Effector memory CD8-positive, alpha-beta T cell (primary cell): ENCODE measurements at places on chromosomes 3 and 15.

DNA sequence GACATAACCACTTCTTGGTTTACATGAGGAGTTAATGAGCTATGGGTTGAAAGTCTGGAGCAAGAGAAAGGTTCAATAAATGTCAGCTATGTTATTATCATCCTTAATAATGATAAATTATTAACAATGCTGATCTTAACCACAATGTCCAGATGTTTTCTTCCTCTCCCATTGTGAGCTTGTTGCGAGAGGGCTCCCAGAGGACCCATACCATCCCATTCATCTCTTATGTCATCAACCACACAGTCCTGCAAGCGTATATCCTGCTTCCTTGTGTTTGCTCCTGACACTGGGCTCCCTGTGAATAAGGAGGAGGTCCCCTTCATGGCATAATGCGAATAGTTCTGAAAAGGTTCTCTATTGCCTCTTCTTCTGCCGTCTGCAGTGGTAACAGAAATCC is 266.8 kb downstream of the TLE3 start:
- no peak overlapping the region for H3K4me3 ChIP-seq
- no peaks in the 10 kb centered on the region for H3K27me3 ChIP-seq
- DNase-seq, result no peak
- H3K27ac ChIP-seq, result no peak overlapping the region
- peaks cover 3% of the 10 kb centered on the region for H3K36me3 ChIP-seq

DNA sequence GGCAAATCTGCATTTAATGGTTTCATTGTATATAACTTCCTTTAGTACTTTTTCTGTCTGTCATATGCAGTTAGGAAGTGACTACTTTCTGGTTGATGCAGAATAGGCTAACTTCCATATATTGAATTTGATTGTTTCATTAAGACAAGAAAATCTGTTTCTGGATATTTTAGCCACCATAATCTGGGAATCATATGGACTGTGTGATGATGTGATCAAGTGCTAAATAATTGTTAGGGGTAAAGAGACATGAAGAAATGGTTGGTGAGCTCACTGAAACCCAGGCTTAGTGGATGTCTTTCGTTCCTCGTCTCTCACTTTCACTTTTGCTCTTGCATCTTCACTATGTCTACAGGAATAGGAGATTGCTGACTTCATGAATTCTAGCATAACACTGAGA is 3.5 kb upstream of the MNS1 start:
- peaks cover 18% of the 10 kb centered on the region for H3K4me1 ChIP-seq
- peak overlapping the region; percentile 71 for H3K27ac ChIP-seq
- H3K4me3 ChIP-seq, result peak overlapping the region; percentile 80
- H3K27me3 ChIP-seq, result peaks cover 41% of the 10 kb centered on the region
- peaks cover 8% of the 10 kb centered on the region for H3K36me3 ChIP-seq

DNA sequence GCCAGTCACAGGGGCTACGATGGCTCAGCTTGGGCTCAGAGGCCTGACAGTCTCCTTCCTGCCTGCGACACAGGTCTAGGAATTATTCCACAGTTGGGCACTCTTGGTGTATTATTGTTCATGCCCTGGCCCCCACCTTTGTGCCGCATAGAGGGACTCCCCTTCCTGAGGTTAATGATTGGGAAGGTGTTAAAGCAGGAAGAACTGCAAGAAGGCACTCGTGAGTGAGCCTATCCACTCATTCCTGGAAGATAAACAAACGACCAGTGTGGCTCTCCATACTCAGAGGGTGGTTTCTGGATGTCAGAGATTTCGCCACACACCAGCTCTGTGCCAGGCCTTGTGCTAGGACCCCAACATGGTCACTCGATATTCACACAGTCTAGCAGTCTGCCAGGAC is 12.3 kb downstream of the LIPC start:
- H3K27me3 ChIP-seq, result no peaks in the 10 kb centered on the region
- H3K4me3 ChIP-seq, result no peak overlapping the region
- H3K36me3 ChIP-seq, result no peaks in the 10 kb centered on the region
- H3K27ac ChIP-seq, result no peak overlapping the region
- peaks cover 1% of the 10 kb centered on the region for H3K4me1 ChIP-seq

DNA sequence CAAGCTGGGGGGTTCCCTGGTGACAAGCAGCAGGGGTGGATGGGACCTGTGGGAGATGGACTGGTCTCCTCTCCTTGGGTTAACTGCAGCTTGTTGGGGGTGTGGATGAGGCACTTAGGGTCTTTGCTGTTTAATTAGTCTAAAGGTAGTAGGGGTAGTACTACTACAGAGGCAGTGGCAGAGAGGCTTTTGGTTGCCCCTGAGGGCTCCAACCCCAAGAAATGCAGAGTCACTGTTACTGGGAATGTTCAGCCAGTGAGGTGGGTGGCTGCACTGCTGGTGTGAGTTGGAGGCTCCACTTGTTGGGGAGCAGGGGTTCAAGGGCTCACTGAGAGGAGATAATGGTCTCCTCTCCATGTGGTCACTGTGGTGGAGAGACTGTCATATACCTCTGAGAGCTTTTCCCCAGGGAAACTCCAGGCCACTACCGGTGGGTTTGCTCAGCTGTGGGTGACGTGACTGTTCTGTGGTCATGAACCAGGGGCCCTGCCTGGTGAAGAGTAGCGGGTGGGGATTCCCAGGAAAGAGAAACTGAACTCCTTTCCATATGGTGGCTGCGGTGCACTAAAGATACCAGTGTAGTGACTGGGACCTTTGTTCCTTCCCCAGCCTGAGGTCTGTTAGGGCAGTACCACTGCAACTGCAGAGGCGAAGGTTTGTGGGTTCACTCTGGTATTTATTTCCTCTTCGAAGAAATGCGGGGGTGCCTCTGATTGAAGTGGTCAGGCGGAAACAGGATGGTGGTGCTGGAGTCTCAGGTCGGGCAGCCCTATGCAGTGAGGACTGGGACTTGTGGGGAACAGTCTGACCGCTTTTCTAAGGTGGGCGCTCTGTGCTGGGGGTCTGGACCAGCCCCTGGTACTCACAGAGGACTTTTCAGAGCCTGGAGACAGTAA is 68.9 kb upstream of the TNFSF10 start:
- H3K4me1 ChIP-seq, result peaks cover 43% of the 10 kb centered on the region
- no peaks in the 10 kb centered on the region for H3K27me3 ChIP-seq
- peak; percentile 60 for DNase-seq
- H3K36me3 ChIP-seq, result peaks cover 8% of the 10 kb centered on the region

DNA sequence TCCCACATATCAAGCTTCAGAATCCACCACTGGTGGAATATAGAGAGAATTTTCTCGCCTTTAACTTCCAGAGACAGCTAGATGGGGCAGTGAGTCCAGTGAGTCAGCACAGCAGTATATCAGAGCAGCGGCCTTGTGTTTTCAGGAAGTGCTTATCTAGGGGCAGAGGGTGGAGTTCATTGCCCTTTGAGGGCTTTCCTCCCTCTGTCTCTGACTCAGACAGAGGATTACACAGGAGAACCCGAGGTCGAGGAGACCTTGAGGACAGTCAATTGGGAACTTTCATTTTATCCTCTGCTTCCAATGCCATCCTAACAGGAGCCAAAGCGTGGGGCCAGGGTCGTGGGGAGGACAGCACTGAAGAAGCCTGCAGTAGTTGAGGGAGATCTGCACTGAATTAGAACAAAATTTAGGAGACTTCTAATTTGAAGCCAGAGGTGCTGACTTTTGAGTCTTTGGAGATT is 109.6 kb upstream of the UMPS start:
- no peaks in the 10 kb centered on the region for H3K27me3 ChIP-seq
- no peaks in the 10 kb centered on the region for H3K36me3 ChIP-seq
- peak overlapping the region; percentile 59 for H3K4me3 ChIP-seq
